Activated T-cell treated with anti-CD3 and anti-CD28 coated beads, Interleukin-2, amount 50 U/mL, for 72 hours (primary cell): ENCODE measurements at places on chromosomes 4 and X. TPM values are rescaled to one million over a fixed set of nuclear protein-coding genes. Genes with fewer than 3 reads are reported as not detected.

ANK2 gene
- 7.1 TPM for total RNA-seq

MGST2 gene
- 17.6 TPM for total RNA-seq

SATL1 gene
- not detected for total RNA-seq

HSFX4 gene
- total RNA-seq = not detected

SLC6A8 gene
- 1.8 TPM for total RNA-seq

SPANXN3 gene
- not detected for total RNA-seq

ASB12 gene
- total RNA-seq = 0.31 TPM

TMEM144 gene
- 0.22 TPM for total RNA-seq

CT45A3 gene
- total RNA-seq = not detected

CCDC120 gene
- 9.0 TPM for total RNA-seq

ANXA5 gene
- total RNA-seq = 64.1 TPM

ATOH1 gene
- not detected for total RNA-seq

NUDT9 gene
- 10.2 TPM for total RNA-seq

GAGE2A gene
- not detected for total RNA-seq

USP9X gene
- total RNA-seq = 95.1 TPM

CYBB gene
- total RNA-seq = 0.38 TPM

FREM3 gene
- total RNA-seq = not detected

RHOXF1 gene
- total RNA-seq = 1.2 TPM

PWWP3B gene
- not detected for total RNA-seq

NR0B1 gene
- total RNA-seq = not detected

SLIT2 gene
- not detected for total RNA-seq

CNGA1 gene
- total RNA-seq = 0.32 TPM

SUPT20HL1 gene
- not detected for total RNA-seq

YY2 gene
- total RNA-seq = 1.0 TPM

VEGFD gene
- not detected for total RNA-seq

USP17L28 gene
- total RNA-seq = not detected

KLHL4 gene
- 0.12 TPM for total RNA-seq

PRSS12 gene
- not detected for total RNA-seq

PLAC1 gene
- total RNA-seq = 1.3 TPM

STPG2 gene
- total RNA-seq = not detected

FAM156A gene
- total RNA-seq = 23.8 TPM

NDP gene
- not detected for total RNA-seq

VEGFC gene
- not detected for total RNA-seq

MYOZ2 gene
- not detected for total RNA-seq

GLA gene
- 43.7 TPM for total RNA-seq

MEPE gene
- not detected for total RNA-seq

TXK gene
- total RNA-seq = 52.3 TPM

RBBP7 gene
- total RNA-seq = 234 TPM

PDK3 gene
- 26.0 TPM for total RNA-seq

FAM53A gene
- 1.4 TPM for total RNA-seq

SULT1B1 gene
- 3.3 TPM for total RNA-seq

KCNE5 gene
- 0.26 TPM for total RNA-seq

TMEM47 gene
- not detected for total RNA-seq
